ENCODE measurements at places on chromosomes 13 and 19. TPM values are rescaled to one million over a fixed set of nuclear protein-coding genes. Genes with fewer than 3 reads are reported as not detected.

ZNF699 gene
- total RNA-seq = 6.7 TPM

MISP gene
- total RNA-seq = 0.14 TPM

ERVK3-1 gene
- 47.6 TPM for total RNA-seq

ZNF763 gene
- total RNA-seq = 4.5 TPM

LAIR2 gene
- not detected for total RNA-seq

FRY gene
- total RNA-seq = 4.7 TPM

ZNF582 gene
- total RNA-seq = 4.2 TPM

CYP2S1 gene
- 0.39 TPM for total RNA-seq

SMG9 gene
- total RNA-seq = 87.6 TPM

PNMA8B gene
- total RNA-seq = 5.3 TPM

PCDH20 gene
- total RNA-seq = 0.18 TPM

MAP4K1 gene
- 1.5 TPM for total RNA-seq

KLK2 gene
- not detected for total RNA-seq

TNFSF11 gene
- total RNA-seq = not detected

ZNF541 gene
- not detected for total RNA-seq

VN1R4 gene
- not detected for total RNA-seq

DPP9 gene
- 46.8 TPM for total RNA-seq

ZNF85 gene
- 24.4 TPM for total RNA-seq

SLC7A9 gene
- 0.50 TPM for total RNA-seq

CAMSAP3 gene
- 13.7 TPM for total RNA-seq

ZNF439 gene
- 6.6 TPM for total RNA-seq

ZNF154 gene
- 26.2 TPM for total RNA-seq

MEGF8 gene
- total RNA-seq = 39.2 TPM

CEACAM19 gene
- 6.1 TPM for total RNA-seq

All from neural crest cell (in vitro differentiated cells).